ENCODE measurements at places on chromosomes 4 and X.
A peak's percentile ranks its signal among the peaks of the same experiment; 100 is the strongest.

GRCh38 chr4:89158884-89159503, 47.7 kb downstream of the TIGD2 start:
- no peak for DNase-seq

DNA sequence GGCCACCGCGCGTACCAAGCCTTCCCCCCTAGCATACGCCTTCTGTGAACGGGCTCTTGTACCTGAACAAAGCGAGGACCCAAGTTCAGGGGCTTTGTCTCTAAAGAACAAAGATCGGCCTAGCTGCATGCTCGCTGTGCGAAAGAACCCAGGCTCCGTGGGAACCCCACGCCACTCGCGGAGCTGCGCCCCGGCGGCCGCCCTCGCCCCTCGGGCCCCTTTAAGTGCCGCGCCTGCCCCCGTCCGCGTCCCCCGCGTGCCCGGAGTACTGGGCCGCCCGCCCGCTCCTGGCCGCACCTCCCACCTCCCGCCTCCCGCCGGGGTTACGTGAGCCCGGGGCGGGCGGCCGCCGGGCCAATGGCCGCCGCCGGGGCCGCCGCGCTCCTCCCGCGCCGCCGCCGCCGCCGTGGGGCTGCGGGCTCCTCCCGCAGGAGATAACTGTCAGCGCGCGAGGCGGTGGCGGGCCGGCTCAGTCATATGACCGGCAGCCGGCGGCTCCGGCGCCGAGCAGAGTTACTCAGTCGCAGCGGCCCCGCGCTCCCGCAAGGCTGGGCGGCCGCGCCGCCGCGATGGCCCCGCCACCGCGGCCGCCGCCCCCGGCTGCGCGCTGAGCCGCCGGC, at the start of gene FNIP2:
TSS of gene FNIP2 (plus strand) at position 472 of the 620 bp plus-strand sequence. CDS start 187 bp downstream, outside the sequence.
- peak; percentile 8 for DNase-seq

GRCh38 chr4:174580597-174580996, 58.3 kb upstream of the HPGD start:
- DNase-seq: no peak

DNA sequence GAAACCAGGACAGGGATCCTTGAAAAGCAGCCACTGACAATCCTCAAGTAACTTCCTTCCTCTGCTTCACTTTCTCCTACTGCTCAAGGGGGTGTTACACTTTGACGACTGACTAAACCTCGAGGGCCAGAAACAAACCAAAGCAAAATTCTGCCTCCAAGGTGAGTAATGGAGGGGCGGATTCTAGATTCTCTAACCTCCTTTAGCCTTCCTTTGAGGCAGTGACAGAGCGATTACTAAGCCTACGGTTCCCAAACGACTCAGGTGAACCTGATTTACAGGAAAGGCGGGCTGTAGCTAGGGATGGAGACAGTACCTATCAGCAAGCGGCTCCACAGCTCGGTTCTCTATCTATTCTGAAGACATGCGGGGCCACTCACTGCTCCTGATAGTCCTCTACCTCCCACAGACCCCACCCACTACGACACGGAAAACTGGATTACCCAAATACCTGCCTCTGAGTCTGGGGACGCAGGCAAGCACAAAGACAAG, 487 bp downstream of the TBCK start:
- DNase-seq: peak; percentile 5

GRCh38 chrX:96579252-96579651, 105.4 kb upstream of the DIAPH2 start:
- DNase-seq: no peak

- no peak for DNase-seq
Observed at GRCh38 chr4:115234405-115235093, 121.1 kb upstream of the NDST4 start.

DNA sequence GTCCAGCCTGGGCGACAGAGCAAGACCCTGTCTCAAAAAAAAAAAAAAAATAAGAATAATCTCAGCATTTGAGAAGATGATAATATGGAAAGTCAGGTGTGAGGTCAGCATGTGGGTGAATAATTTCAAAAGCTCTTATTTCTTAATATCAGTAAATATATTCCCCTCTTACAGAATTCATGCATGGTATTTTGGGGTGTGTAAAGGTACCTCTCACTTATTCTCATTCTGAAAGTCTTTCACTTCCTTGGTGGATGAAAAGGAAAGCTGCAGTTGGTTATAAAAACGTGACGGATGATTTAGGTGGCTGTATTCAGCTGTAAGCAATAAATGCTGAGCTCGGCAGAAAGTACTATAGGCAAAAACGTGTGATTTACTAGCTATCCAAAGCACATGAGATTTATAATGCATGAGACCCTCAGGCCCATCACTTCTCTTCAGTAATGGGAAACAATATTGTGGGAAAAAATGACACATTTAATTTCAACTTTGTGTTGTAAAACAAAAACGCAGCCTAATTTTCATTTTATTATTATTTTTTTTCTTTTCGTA, 353.2 kb upstream of the MAGEB2 start:
- no peak for DNase-seq

DNA sequence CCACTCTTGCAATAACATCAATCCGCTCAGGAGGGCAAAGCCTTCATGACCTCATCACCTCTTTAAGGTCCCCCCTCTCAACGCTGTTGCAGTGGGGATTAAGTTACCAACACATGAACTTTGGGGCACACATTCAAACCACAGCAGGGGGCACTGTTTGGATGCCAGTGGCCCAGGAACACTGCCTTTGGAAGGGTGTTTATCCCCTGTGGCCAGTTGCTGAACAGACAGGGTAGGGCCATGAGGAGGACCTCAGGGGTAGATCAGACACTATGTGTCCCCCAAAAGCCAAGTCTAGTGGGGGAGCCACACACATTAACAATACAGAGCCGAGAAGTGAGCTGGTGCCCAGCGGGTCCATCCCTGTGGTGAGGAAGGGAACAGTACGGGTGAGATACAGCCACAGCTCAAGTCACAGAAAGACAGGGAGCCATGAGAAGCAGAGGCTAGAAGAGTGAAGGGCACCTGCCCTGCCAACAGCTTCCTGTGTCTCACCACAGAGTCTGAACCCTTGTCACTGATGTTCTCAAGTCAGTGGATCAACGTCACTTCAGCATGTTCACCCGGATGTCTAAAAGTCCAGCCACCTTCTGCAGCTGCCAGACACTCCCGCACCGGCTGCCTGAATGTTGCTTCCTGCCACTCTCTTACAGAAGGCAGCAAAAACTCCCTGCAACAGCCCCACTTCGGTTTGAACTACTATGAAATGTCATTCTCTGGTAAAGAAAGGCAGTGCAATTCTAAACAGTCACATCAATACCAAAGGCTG, 19.9 kb upstream of the MXD4 start:
- no peak for DNase-seq

GRCh38 chr4:55397126-55397436, 1.3 kb downstream of the TMEM165 start:
- no peak for DNase-seq

DNA sequence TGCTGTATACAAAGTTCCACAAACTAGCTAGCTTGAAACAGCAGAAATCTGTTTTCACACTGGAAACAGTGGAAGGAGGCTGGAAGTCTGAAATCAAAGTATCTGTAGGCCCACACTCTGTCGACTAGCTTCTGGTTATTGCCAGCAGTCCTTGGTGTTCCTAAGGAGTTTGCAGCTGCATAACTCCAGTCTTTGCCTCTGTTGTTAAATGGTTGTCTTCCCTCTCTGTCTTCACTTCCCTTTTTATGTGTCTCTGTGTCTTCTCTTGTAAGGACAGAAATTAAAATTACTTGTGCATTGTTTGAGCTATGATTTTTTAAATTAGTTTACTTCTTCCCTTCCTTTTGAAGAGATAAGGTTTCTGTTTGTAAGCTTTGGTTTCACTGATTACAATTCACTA, 8.2 kb downstream of the MTHFD2L start:
- no peak for DNase-seq

DNA sequence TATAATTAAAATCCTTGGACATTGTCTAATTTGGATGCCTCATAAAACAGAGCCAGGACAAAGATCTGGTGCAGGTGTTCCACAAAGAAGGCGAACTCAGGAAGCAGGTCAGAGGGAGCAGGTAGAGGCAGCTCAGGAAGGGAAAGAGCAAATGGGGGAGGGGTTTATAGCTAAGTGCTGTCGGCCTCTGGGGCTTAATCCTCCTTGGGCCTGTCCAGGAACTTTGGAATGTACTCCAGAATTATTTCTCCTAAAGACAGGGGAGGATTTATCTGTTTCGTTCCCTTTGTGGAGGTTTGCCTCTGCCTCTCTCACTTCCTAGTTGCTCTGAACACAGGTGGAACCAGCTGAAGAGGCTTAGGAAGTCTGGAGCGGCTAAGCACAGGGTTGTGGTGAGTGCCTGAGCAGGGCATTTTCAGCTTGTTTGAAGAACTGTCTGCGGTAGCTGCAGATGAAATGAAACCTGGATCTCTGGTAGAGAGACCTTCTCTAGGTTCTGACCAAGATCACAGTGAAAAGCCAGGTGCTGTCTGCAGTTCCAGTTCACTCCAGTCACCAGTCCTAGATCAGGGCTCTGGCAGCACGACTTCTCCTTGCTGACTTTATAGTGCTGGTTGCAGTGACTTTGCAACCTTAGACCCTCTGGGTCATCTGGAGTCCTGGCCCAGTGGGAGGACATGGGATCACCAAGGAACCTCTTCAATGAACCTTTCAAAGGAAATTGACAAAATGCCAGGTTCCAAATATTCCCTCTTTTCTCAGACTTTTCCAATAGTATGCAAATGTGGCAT, 519.2 kb downstream of the PCDH10 start:
- DNase-seq: no peak

GRCh38 chr4:52234561-52235440, 183.7 kb downstream of the SPATA18 start:
- no peak for DNase-seq

GRCh38 chr4:108359986-108360681, 191.4 kb upstream of the LEF1 start:
- DNase-seq: no peak

GRCh38 chr4:106201373-106201772, 114.6 kb downstream of the TBCK start:
- DNase-seq: no peak

GRCh38 chrX:17372052-17372451, 2.9 kb upstream of the NHS start:
- no peak for DNase-seq

GRCh38 chrX:47862680-47863079, 26.0 kb downstream of the ZNF81 start:
- DNase-seq: no peak

DNA sequence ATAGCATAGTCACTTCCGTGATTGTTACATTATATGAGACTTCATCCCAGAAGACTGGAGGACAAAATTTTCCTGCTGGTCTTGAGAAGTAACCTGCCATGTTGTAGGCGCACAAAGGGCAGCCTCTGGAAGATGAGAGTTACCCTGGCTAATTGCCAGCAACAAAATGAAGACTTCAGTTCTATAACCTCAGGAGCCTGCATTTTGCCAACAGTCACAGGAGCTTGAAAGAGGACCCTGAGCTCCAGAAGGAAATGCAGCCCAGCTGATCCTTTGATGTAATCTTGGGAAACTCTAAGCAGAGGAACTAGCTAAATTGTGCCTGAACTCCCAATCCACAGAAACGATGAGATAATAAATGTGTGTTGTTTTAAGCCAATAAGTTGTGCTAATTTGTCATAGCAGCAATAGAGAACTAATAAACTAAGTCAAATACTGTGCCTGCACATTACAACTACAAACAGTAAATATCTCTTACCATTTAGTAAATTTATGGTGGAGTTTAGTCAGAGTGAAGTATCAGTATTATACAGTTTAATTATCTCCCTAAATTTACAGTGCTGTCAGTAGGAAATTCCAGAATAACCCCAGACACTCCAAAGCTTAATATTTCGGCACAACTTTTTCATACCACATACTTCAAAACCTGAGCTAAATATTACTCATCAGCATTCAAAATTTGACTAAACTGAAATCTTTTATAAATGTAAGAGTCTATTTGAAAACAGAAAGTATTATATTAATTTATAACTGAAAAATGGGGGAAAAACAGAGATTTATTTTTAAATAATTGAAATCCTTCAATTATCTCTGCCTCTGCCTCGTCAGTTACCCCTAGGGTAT, 90.1 kb upstream of the MAPK10 start:
- no peak for DNase-seq

DNA sequence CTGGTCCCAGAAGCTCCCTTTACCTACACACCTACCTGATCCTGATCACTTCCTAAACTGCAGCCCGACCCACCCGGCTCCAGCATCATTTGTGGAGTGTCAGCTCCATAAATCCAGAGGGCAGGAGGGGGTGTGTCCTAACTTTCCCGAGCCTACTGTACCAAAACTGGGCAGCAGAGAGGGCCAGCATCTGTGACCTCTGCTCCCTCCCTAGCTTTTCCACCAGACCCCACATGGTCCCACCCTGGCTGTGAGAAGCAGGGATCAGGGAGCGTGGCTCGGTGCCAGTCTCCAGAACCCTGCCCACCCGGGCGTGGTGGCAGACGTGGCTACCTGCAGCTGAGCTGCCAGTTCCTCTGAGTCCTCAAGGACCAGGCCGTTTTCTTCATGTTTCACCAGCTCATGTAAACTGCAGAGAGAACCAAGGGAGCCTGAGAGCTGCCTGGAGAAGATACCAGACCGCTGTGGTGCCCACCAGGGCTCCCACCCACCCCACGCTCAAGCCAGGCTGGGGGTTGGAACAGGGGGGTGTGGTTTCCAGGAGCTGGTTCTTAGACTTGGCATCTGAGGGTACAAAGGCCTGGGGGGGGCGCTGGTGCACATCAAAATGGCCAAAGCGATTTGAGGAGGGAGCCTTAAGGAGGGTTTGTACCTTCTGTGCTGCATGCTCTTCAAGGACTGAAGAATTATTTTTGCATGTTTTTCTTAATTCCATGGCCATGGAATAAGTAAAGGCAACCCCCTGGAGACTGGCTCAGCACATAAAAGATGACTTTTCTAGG, 76.7 kb upstream of the DRD5 start:
- no peak for DNase-seq

DNA sequence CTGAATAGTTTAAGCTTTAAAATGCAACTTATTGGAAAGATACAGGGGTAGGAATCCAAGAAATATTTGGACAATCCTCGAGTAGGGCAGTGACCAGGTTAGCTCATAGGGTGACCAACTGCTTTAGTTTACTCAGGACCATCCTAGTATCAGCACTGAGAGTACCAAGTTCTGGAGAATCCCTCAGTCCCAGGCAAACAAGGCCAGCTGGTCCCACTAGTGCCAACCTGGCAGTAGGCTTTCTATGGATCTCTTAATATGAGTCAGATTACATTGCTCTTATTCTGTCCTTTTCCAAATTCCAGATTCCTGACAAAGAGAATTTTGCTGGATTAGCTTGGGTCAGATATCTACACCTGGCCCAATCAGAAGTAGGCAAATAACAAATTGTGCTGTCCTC, 493.7 kb downstream of the KCNIP4 start:
- DNase-seq: no peak

DNA sequence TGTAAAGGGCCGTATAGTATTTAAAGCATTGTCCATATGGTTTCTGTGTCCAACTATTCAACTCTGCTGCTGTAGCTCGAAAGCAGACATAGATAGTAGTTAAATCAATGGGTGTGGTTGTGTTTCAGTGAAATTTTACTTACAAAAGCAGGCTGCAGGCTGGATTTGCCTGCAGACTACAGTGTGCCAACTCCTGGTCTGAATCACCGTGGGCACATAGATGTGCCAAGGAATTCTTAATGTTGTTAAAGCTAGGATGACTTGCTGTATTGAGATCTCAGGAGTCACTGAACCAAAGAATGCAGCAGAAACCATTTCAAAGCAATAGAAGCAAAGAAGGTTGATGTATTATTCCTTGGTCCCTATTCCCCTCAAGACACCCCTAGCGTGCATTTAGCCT, 379.0 kb downstream of the STIM2 start:
- DNase-seq: no peak

GRCh38 chr4:143099693-143100092, 85.0 kb upstream of the USP38 start:
- DNase-seq: no peak

GRCh38 chrX:66020631-66021334, 19.1 kb downstream of the VSIG4 start:
- DNase-seq: no peak

GRCh38 chrX:62923093-62923492, 428.0 kb downstream of the SPIN4 start:
- no peak for DNase-seq
